ENCODE measurements at places on chromosomes 12 and 14.

GRCh38 chr12:1924996-1925683 is 6.7 kb upstream of the CACNA2D4 start:
- DNase-seq = no peak

- DNase-seq = no peak
These were observed 118.6 kb downstream of the LMNTD1 start for GRCh38 chr12:25434515-25434914.

GRCh38 chr14:84064316-84065125 is 1465.4 kb upstream of the FLRT2 start:
- DNase-seq = no peak

DNA sequence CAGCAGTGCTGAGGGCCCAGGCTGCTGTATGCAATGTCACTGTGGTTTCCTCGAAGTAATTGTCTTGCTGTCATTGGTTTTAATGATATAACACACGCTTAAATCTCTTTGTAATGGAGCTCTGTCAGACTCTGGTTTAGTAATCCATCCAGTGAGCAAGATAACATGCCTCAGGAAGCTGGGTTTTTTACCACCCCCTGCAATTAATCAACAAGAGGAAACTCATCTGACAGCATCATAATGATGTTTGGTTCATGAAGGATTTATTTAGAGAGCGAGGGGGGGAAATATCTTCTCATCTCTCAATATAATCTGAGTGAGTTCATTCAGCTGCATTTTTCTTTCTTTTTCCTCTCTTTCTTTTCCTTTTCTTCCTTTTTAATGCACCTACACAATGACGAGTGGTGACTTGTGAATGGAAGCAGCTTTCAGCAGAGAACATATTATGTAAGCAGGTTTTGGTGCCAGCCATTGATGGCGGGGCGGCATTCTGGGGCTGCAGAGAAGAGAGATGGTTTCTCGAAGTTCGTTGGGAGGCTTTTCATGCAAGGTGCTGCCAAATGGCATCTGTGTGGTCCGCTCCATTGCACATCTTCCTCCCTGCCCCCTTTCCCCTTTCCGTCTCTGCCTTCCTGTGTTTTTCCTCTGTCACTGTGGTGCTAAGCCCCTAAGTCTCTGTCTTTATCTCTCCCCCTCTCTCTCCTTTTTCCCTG is 6.7 kb downstream of the RPH3A start:
- no peak for DNase-seq

GRCh38 chr12:121175383-121176119 is 34.4 kb upstream of the P2RX4 start:
- DNase-seq = no peak

DNA sequence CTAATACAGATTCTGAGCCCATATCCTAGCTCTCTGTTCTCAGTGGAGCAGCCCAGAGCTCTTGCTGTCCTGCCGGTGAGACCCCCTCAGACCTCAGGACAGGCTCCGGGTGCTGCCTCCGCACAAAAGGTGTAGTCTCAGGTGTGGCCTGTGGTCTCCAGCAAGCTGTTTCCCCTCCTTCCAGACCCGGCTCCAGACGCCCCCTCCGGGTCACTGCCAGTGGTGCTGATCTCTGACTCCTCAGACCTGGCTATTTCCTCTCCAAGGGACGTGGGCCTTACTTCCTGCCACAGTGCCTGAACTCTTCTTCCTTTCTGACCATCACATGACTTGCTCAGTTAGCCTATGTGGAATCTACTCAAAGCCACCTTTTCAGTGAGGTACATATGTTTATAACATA is 337.5 kb downstream of the GLT1D1 start:
- DNase-seq = no peak

DNA sequence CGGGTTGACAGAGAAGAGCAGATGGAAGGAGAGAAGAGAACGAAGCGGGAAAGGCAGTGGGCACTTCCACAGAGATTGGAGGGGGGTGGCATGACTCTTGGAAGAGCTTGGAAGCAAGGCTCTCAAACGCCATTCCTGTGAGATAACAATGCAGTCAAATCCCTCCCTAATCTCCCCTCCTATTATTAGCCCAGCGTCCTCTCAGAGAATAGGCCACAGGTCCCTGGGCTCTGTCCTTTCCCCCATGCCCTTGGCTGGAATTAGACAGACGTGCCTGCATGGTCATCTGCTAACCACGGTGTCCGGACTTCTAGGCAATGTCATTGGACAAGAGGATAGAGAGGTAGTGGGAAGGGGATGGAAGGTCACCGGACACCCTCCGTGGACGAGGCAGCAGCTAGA is 8.0 kb upstream of the MYH7 start:
- no peak for DNase-seq

GRCh38 chr12:125491553-125491952 is 426.3 kb downstream of the AACS start:
- DNase-seq = no peak

GRCh38 chr12:26460361-26460760 is 265.0 kb downstream of the SSPN start:
- no peak for DNase-seq

GRCh38 chr12:92757597-92758121 is 54.9 kb downstream of the PLEKHG7 start:
- no peak for DNase-seq

DNA sequence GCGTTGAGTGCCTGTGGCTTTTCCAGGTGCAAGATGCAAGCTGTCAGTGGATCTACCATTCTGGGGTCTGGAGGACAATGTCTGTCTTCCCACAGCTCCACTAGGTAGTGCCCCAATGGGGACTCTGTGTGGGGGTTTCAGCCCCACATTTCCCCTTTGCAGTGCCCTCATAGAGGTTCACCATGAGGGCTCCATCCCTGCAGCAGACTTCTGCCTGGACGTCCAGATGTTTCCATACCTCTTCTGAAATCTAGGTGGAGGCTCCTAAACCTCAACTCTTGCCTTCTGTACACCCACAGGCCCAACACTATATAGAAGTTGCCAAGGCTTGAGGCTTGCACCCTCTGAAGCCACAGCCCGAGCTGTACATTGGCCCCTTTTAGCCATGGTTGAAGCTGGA is 52.9 kb downstream of the PRKCH start:
- DNase-seq = no peak

GRCh38 chr12:111368291-111368787 is 556 bp downstream of the PHETA1 start:
- DNase-seq = no peak

- DNase-seq = no peak
These were observed 92.1 kb upstream of the FZD10 start for GRCh38 chr12:130070126-130070611.

- no peak for DNase-seq
These were observed 18.9 kb downstream of the FAR2 start for GRCh38 chr12:29167988-29168387.

GRCh38 chr12:92921877-92922276 is 7.2 kb downstream of the EEA1 start:
- no peak for DNase-seq

GRCh38 chr14:36467332-36467731 is 52.7 kb downstream of the NKX2-1 start:
- DNase-seq = no peak

- no peak for DNase-seq
These were observed 19.5 kb downstream of the SERPINA3 start for GRCh38 chr14:94631536-94632304.

DNA sequence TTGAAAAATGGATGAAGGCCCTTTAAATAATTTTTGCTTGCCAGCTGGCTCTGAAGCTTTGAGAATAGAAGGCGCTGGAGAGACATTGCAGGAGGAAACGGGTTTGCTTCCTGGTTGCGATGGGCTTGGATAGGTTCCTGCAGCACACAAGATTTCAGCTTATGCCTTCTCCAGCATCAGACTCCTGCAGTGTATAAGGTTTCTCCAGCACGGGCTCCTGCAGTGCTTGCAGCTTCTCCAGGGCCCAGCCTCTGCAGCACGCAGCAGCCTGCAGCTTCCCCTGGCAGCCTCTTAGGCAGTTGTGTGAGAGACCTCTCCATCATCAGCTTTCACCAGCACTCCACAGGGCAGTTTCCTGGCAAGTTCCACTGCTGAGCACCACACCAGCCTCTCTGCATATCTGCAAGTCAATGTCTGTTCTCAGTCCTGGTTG is 78.7 kb upstream of the ZDHHC17 start:
- DNase-seq = no peak

GRCh38 chr12:123532808-123533649 is 490 bp downstream of the RILPL1 start:
- DNase-seq = no peak

GRCh38 chr14:59500732-59501131 is 16.4 kb downstream of the JKAMP start:
- DNase-seq = no peak

- DNase-seq = no peak
These were observed 18.1 kb upstream of the WDR20 start for GRCh38 chr14:102121567-102121966.

GRCh38 chr14:95597784-95598211 is 62.9 kb downstream of the GLRX5 start:
- no peak for DNase-seq

All from activated effector memory CD4-positive, alpha-beta T cell treated with Interleukin-2 at 50 U/mL for 16 hours (primary cell).